ENCODE measurements at places on chromosomes 7 and 10.

- peak; percentile 59 for DNase-seq
Measured at GRCh38 chr10:104337521-104337984, 712 bp downstream of the ITPRIP start.

DNA sequence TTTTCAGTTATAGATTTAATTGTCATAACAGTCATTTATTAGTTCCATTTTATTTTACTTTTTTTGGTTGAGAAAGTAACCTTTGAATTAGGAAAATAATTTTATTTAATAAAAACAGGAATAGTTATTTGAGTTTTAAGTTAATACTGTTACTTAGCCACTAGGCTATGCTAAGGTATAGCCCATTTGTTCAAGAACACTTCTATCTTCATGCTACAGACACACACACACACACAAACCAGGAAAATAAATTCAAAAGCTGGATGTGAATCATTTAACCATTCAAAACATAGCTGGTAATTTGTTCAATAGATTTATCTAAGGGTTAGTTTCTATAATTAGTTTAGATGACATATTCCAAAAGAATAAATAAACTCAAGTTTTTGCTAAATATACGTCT is 148.4 kb downstream of the RNF133 start:
- DNase-seq = peak; percentile 60

GRCh38 chr7:134388336-134389019 is 70.4 kb downstream of the AKR1B1 start:
- no peak for DNase-seq

DNA sequence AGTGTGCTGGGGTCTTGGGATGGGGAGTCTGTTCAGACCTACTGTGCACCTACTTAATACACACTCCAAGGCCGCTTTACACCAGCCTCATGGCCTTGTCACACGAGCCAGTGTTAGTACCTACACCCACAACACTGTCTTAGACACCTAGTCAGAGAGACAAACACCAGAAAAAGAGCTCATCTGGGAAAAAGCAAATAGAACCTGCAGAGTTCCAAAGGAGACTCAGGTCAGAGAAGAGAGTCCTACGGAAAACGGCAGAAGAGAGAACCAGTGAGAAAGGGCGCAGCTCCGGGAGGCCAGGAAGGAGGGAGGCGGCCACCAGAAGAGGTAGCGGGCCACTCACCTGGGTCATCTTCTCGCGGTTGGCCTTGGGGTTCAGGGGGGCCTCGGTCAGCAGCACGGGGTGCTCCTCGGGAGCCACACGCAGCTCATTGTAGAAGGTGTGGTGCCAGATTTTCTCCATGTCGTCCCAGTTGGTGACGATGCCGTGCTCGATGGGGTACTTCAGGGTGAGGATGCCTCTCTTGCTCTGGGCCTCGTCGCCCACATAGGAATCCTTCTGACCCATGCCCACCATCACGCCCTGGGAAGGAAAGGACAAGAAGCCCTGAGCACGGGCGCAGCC is 105.3 kb upstream of the TNRC18 start:
- peak; percentile 54 for DNase-seq

DNA sequence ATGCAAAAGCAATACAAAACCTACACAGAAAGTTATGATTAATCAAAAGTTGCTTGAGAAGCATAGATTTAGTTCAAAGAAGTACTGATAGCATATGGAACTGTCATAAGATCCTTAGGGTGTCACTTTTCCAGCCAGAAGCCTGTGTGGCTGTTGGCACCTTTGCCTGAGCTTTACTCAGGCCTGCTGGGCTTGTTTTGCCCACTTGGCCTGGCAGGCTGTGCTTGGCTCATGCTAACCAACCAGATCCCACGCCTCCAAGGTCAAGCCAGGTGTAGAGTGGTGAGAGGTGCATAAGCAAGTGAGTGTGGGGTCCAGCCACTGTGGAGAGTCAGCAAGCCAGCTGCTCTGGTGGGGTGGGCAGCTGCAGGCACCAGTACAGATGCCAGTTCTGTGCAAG is 12.0 kb upstream of the LIPA start:
- DNase-seq = no peak

DNA sequence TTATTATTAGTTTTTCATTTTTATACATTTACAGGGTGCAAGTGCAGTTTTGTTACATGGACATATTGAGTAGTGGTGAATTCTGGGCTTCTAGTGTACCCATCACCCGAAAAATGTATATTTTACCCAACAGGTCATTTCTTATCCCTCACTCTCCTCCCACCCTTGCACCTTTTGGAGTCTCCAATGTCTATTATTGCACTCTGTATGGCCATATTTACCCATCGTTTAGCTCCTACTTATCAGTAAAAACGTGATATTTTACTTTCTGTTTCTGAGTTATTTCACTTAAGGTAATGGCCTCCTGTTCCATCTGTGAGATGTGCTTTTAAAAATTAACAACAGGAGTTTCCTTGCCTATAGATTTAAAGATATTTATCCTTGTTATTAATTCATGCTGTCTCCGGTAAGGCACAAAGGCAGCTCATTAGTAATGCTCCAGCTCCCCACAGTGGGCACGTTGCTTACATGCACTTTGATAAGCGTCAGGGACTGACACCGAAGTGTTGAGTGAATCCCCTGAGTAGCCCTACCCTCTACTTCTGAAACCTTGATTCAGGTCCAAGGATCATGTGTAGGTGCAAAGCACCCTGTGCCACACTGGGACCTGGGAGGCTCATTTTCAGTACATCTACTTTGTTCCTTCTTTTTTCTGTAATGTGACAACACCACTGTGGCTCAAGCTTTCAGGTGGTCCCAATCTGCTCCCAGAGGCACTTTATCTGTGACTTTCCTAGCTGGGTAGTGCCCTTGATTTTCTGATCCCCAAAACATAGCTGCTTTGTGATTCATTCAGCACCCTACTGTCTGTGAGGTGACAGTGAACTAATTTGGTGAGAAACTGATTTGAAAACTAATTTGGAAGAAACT is 27.3 kb downstream of the HYAL4 start:
- DNase-seq = peak; percentile 87

GRCh38 chr7:127741764-127742375 is 89.9 kb downstream of the SND1 start:
- DNase-seq = no peak

DNA sequence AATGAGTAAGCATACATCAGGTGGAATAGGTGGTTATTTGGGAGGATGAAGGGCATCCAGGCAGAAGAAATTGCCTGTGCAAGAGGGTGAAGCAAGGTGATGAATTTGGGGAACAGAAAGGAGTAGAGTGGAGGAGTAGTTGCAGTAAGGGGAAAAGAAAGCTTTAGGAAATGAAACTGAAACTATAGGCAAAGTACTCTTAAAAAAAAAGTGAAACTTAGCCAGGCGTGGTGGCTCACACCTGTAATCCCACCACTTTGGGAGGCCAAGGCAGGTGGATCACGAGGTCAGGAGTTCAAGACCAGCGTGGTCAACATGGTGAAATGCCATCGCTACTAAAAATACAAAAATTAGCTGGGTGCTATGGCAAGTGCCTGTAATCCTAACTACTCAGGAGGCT is 17.6 kb downstream of the NUP205 start:
- DNase-seq = no peak

GRCh38 chr7:36607721-36608095 is 116.6 kb downstream of the AOAH start:
- no peak for DNase-seq

DNA sequence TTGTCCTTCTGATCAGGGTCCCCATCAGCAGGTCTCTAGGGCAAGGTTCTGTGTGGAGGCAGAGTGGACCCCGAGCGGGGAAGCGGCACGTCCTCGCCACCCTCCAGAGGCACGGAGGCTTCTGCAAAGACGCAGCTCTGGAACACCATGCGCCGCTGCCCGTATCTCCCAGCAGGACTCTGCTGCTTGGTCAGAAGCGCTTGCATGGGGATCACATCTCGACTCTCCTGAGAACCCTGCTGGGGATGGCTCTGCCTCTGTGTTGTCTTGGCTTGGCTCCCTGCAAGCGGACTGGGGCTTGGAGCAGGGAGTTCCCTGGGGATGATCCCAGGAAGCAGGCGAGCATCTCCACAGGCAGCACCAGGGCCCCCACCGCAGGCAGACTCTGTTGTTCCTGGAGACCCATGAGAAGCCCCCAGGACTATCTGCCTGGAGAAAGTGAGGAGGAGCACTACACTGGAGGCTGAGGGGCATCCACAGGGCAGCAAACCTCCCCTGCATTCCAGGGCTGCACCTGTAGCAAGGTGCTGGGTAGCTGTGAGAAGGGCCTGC is 520.5 kb downstream of the GLRX3 start:
- no peak for DNase-seq

DNA sequence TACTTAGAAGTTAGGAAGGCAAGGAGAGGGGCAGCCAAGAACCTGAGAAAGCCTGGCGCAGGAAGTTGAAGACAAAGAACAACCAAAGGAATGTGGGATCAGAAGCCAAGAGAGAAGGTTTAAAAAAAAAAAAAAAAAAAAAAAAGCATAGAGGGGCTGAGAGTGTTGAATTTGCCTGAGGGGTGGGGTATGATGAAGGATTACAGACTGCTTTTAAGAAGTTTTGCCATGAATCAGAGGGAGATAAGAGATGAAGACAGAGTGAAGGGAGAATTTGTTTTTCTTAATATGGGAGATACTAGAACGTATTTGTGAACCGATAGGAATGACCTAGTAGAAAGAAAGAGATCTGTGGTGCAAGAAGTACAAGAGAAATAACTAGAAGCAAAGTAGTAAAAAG is 6.7 kb downstream of the SLC26A4 start:
- DNase-seq = no peak

DNA sequence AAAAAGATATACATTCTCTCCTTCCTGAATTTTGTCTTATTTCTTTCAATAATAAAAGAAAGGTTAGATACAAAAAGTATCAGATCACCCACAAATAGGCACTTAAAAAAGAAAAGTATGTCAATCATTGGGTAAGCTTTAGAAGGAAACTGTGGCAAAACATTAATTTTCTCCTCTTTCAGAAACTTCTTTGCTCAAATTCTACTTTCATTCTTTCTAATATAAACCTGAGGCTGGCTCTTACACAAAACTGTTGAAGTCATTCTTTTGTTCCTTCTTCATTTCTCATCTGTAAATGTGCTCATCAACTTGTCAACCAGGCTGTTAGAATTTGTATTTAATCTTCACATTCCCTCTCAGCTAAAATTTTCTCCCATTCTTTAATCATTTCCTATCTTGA is 124.6 kb downstream of the LRRN3 start:
- no peak for DNase-seq

- no peak for DNase-seq
Measured at GRCh38 chr10:1570416-1571051, 166.8 kb downstream of the ADARB2 start.

- DNase-seq = no peak
Measured at GRCh38 chr10:49362596-49363260, 33.2 kb downstream of the DRGX start.

DNA sequence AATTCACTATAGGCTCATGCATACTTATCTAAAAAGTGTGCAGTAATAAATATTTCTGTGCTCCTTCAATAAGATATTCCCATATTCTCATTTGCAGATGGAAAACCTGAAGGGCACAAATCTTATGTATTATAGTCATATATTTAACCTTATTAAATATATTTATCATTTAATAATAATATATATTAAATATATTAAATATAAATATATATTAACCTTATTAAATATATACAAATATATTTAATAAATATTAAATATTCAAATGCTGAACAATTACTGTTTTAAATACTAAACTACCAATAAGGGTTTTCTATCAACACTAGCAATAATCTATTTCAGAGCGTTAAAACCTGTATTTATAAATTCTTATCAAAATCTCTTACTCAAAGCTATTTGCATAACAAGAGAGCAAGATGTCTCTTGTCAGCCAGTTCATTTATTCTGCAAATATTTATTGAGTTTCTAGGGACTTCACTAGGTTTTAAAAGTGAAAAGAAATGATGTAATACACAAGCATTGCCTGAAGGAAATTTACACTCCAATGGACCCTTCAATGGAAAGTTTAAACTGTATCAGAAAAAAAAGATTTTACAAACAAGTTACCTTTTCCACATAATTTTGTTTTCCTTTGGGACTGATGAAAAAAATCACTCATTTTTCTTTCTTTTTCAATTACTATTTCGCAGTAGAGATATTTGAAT is 159.2 kb downstream of the AGMO start:
- no peak for DNase-seq

- peak; percentile 39 for DNase-seq
Measured at GRCh38 chr7:12581897-12582296, 11.4 kb downstream of the SCIN start.

DNA sequence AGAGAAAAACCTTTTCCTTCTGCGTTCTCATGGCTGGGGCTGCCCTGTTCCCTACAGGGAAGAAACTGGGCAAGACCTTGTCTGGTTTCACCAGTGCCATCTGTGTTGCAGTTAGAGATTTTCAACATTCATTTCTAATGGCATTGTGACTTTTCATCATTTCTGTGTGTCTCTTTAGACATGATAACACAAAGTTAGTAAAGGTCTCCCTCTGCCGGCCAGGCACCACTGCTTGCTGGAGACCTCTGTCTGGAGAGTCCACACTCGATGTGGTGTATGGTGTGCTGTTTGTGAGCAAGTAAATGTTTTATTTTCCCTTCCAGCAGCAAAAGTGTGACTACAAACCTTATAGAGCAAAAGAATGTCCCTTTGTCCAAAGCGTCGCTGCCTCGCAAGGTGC is 213.5 kb downstream of the PAXIP1 start:
- no peak for DNase-seq

GRCh38 chr10:79292026-79292766 is 55.1 kb upstream of the PPIF start:
- DNase-seq = no peak
